ENCODE measurements at places on chromosomes 5 and 9.

DNA sequence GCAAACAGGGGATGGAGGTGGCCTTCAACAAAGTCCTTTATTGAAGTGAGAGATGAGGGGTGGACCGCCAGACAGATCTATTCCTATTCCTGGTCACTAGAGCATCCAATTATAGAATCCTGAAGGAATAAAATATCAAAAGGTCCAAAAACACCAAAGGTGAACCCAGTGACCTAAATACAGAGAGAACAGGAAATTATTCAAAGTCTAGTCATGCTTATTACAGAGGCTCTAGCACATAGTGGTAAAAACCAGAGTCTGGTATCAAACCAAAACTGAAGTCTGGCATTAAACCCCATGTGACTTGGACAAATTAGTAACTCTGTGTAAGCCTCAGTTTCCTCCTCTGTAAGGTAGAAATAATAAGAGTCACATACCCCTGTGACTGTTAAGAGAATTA lies 100.5 kb upstream of the SNX2 start:
- no peak for DNase-seq

DNA sequence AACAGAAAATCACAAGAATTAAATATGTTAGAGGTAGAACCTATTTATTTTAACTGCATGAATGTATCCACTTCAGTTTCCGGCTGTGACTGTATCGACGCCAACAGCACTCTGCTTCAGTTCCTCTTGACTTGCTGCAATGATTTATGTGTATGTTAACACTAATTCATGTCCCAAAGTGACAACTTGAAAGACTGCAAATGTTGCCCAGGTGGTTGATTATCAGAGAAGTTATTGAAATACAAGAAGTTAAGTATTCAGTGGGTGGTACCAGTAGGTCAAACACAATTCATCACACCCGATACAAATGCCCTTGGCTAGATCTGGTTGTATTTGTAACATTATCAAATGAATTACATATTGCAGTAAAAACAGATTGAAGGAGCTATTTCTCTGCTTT lies 622.7 kb upstream of the CDH18 start:
- DNase-seq = no peak

DNA sequence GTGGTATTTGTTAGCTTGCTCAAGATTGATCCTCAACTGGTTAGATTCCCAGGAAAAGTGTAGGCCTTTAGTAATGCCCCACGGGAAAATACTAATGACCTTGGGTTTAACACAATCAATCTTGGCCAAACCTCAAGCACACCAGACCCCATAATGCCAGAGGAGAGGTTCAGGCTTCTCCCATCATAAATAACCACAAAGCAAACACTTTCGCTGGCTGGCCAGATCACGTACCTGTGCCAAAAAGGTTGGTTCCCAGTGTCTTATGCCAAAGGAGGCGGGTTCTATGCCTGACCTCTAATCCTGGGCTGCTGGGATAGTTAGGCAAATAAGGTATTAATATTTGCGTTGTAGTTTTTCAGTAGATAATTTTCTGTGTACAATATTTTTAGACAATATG lies 379.2 kb upstream of the CDH18 start:
- DNase-seq = no peak

- DNase-seq = no peak
Observed at GRCh38 chr5:143559586-143560109, 156.2 kb upstream of the NR3C1 start.

DNA sequence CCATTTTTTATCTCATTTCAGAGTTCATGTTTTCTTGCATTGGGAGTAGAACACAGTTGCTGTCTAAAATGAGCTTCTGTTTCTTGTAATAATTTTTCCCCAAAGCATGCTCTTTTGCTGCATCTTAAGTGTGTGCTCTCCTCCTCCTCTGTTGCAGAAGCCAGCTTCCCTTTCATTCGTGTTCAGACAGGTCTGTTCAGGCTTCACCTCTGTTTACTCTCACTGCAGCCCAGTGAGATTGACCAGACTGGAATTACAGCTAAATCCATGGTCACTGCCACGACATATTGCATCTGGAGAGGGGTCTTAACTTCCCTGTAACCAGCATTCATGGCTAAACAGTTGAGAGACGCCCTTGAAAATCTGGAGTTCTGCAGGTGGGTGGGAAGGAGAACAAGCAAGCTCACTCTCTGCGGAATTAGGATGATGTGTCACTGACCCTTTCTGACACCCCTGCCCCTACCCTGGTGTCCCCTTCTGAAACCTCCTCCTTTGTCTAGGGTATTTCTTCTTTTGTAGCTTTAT lies 223.2 kb downstream of the FSTL4 start:
- DNase-seq = no peak

DNA sequence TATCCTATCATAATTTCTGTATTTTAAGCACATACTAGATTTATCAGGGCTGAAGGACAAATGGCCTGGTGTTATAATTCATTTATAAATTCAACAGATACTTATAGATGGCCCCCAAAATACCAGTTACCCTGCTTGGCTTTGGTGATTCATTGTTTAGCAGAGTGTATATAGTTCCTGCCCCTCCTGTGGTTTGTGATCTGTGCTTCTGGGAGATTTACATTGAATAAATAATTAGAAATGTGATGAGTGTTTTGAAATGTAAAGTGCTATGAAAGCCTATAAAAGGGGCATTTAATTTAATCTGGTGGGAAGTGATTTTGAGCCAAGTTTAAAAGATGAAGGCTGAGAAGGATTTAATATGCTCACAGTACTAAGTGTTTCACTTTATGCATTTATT lies 36.7 kb upstream of the ZCCHC7 start:
- DNase-seq = no peak

All from activated gamma-delta T cell treated with Interleukin-2 at 50 U/mL for 16 hours (primary cell).